Stimulated activated naive B cell treated with anti-CD40 and anti-IgM and Interleukin-4, amounts not matched to agents 10 μg/mL and 1 μg/mL and 100 μg/mL, for 72 hours (primary cell): ENCODE measurements at places on chromosomes 16 and 17.

GRCh38 chr17:66849851-66850580 lies 15.1 kb downstream of the CACNG5 start:
- DNase-seq = no peak

- no peak for DNase-seq
These were observed 38.9 kb upstream of the GNA13 start for GRCh38 chr17:65095465-65095864.

DNA sequence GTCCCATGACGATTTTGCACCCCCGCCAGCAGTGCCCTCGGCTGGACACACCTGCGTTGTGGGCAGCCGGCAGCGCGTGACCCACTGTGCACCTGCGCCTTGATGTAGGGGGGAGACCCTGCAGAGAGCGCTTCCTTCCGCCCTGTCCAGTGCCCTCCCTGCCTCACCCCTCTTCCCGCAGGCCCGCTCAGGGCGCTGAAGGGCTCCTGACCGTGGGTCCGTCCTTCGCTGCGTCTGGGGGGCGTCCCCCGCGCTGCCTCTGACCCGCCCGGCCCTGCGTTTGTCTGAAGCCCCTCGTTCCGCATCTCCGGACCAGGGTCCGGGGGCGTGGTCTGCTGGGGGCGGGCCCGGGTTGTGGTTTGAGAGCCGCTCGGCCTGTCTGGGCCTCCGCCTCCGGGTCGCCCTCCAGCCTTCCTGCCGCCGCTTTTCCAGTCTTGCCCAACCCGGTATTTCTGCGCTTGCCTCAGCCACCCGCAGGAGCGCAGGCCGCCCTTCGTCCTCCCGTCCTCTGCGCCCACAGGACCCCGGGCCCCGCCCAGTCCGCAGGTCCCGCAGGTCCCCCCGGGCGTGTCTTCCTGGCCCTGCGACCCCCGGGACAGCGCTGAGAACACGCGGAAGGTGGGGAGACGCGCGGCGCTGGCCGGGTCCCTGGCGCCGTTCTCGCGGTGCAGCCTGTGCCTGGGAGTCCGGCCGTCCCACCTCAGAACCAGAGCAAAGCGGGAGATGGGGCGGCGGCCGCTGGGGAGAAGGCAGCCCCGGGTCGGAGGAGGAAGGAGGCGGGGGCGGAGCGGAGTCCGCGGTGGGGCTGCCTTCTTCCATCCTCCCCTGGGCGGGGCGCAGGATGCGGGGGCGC lies 4.0 kb upstream of the IL17C start:
- DNase-seq = peak; percentile 86

GRCh38 chr16:13781575-13782338 lies 138.2 kb upstream of the ERCC4 start:
- DNase-seq = no peak

- DNase-seq = no peak
These were observed 688 bp downstream of the CA10 start for GRCh38 chr17:52157603-52158449.

DNA sequence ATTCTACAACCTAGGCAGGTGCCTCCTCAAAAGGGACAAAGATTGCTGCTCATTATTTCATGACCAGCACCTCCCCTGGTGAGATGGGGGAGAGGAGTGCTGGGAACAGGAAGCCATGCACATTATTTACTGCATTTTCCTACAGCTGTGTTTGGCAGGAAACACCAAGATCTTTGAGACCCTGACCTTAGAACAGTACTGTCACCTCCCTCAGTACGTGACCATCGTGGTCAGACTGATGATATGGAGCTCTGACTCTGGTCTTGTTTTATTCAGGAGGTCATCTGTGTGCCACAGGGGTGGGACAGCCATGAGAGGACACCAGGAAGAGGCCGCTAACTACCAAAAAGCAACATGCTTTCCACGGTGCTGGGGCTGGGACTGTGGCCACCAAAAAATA lies 37.4 kb downstream of the USP22 start:
- no peak for DNase-seq

GRCh38 chr17:78774956-78775571 lies 7.0 kb downstream of the CYTH1 start:
- DNase-seq = peak; percentile 59

- DNase-seq = no peak
These were observed 163.7 kb upstream of the CHMP6 start for GRCh38 chr17:80827646-80828643.

DNA sequence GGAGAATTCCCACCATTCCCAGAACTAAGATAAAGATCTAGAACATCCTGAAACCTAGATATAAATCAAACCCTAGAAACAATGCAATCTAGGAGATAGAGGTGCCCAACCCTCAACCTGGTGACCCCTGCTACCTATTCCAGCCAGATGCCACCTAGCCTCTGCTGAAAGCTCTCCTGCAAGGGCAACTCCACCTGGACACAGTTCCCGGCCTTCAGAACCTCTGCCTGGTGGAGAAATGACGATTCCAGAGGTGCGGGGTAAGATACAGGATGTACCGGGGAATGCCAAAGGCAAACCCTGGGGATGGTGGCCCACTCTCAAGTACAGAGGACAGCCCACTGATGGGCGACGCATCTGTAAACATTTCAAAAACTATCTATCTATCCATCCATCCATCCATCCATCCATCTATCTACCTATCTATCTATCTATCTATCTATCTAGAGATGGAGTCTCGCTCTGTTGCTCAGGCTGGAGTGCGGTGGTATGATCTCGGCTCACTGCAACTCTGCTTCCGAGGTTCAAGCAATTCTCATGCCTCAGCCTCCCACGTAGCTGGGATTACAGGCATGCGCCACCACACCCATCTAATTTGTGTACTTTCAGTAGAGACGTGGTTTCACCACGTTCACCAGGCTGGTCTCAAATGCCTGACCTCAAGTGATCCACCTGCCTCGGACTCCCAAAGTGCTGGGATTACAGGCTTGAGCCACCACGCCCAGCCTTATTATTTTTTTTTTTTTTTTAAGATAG lies 19.0 kb downstream of the MEAK7 start:
- DNase-seq = no peak
